ENCODE measurements at places on chromosomes 13 and 19.

- DNase-seq = no peak
Measured at GRCh38 chr13:46057256-46058015, 4.9 kb upstream of the ZC3H13 start.

- DNase-seq = no peak
Measured at GRCh38 chr13:48448285-48448958, 35.5 kb upstream of the LPAR6 start.

DNA sequence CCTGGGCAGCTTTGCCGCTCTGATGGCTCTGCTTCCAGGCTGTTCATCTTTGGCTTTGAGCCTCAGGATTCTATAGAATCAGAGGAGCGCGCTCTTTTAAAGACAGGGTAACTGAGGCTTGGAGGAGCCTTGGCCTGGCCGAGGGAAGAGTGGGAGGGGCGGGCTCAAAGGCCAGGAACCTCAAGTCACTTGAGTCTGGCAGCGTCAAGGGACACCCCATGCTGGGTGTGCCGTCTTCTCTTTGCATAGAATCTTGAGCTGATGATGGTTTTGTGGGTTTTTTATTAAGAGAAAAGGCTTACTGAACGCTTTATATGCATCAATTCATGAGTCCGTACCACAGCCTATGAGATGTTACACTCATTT, 1.1 kb downstream of the PGLS start:
- DNase-seq = no peak

DNA sequence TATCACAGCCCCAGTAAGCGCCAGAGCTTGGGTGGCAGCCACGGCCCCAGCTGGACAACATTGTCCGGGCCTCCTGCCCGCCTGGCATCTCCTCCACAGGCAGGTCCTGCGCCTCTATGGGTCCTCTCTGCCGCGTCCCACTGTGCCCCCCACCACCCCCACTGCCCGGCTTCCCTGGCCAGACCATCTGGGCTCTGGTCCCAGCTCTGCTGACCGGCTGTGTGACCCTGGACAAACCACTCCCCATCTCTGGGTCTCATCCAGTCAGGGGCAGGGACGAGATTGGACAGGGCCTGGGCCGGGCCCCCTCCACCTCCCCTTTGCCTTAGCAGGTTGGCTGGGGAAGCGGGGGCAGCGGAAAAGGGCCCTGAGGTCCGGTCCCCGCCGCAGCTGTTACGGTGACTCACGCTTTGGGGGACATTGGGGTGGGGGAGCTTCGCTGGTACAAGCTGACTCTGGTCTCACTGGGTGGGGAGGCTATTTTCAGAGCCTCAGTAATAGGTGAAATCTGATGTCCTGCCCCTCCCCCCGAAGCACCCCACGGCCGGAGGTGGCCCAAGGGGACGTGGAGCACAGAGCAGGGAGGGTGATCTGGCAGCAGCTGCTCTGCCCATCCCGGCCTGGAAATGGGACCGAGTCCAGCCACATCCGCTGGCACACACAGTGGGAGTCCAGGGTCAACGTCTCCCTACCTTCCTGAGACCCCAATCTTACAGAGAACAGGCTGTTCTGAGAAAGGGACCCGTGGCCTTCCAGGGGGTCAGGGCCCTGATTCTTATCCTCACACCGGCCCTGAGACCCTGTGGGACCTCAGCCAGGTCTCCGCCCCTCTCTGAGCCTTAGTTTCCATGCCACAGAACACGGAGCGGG, 9.1 kb downstream of the NFIC start:
- DNase-seq = no peak

DNA sequence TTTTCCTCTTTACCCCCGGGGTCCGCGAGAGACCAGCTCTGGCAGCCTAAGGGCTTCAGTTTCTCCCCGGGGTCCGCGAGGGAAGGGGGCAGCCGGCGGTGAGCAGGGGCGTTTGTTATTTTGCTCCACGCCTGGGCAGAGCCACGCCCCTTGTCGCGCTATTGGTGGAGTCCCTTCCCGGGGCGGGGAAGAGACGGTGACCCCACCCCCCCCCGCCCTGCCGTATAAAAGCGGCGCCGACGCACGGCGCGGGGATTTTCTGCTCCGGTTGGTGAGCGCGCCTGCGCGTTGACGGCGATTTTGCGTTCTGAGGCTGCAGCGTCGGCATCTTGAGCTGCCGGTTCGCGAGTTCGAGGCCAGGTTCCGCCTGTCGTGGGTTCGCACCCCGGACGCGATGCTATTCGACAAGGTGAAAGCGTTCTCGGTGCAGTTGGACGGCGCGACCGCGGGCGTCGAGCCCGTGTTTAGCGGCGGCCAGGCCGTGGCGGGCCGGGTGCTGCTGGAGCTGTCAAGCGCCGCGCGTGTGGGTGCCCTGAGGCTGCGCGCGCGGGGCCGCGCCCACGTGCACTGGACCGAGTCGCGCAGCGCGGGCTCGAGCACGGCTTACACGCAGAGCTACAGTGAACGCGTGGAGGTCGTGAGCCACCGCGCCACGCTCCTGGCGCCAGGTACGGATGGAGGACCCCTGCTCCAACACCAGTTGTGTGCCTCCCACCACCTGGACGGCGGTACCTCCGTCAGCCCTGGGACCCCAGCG, at the start of gene ARRDC2:
Gene ARRDC2, plus strand, starts transcription at position 254 of the 757 bp plus-strand sequence. Its CDS starts 141 bp downstream, at position 395.
- peak; percentile 93 for DNase-seq

GRCh38 chr13:110410936-110411687, 104.0 kb downstream of the COL4A2 start:
- no peak for DNase-seq

GRCh38 chr13:99057310-99057975, 79.6 kb upstream of the DOCK9 start:
- no peak for DNase-seq

GRCh38 chr19:2578391-2578890, 102.5 kb downstream of the GADD45B start:
- no peak for DNase-seq

- no peak for DNase-seq
Measured at GRCh38 chr19:2529473-2529918, 53.6 kb downstream of the GADD45B start.

GRCh38 chr13:92807353-92807752, 419.3 kb upstream of the GPC6 start:
- DNase-seq = no peak

GRCh38 chr19:582497-583197, 7.0 kb upstream of the HCN2 start:
- no peak for DNase-seq

DNA sequence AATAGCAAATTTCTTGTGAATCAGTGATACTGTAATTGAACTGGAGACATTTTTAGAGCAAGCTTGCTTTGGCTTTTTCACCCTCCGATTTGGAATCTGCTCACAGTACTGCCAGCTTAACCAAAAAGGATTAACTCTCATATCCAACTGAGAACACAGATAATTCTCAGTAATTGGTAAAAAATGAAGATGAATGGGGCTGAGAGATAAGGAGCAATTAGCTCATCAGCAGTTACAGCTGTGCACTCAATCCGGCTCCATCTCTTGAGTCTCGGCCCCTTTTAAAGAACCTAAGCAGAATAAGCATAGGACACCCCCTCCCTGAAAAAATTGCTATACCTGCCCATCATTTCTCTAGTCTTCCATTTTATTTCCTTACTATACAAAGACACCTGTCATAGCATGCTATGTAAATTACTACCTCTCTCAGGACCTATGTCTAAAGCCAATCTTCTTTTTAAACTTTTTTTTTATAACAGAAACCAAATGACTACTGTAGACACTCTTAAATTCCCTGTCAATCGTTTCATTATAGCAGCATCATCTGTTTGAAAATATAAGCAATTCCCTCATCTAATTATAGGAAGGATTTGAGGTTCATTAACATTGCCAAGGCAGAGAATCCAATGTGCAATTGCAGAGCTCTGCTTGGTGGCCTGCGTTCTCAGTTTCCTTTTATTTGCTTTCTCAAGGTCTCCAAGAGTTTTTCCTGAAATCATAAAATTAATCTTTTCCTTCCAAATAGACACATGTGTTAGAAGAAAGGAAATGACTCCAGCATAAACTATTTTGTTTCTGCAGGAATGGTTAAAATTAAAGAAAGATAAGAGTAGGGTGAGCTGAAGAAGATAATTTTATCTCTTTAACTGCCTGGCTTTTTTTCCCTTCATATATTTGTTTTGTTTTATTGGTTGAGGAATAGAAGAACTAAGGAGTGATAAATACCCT, 242.1 kb downstream of the DACH1 start:
- no peak for DNase-seq

GRCh38 chr19:6590827-6591319, at the start of gene CD70:
CD70 (minus strand) TSS chr19:6591150; CDS start chr19:6591002, 148 bp downstream.
- peak; percentile 59 for DNase-seq

GRCh38 chr13:57635541-57636085, 4.1 kb downstream of the PCDH17 start:
- DNase-seq = no peak

DNA sequence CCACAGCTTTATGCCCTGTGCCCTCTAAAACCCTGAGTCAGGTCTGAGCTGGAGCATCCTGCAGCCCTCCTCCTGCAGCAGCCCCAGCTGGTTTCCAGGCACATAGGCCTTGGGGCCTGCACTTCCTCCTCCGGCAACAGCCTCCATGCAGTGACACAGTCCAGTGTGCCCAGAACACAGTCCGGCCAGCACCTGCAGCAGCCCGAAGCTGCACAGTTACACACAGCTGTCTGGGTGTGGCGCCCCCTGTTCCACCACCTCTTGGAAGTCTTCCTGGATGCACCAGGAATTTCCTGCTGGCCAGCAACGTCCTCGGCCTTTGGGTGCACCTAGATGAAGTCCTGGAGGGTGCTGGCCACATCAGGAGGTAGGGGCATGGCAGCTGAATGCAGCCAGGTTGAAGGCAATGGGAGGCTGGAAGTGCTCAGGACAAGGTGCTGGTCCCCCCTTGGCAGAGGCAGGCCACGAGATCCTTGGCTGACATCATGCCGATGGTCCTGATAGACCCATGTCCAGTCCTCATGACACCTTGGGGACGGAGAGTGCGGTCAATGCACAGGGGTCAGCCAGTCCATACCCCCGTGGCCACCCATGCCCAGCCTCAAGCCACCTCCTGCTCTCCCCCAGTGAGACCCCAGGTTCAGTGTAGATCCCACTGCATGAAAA, 27.1 kb upstream of the PARP4 start:
- DNase-seq = no peak

- DNase-seq = no peak
Measured at GRCh38 chr13:43883631-43884030, 3.9 kb downstream of the LACC1 start.

GRCh38 chr19:58409010-58409790, 751 bp downstream of the ZNF584 start:
- no peak for DNase-seq

GRCh38 chr19:43812688-43813087, 10.4 kb upstream of the LYPD5 start:
- no peak for DNase-seq

DNA sequence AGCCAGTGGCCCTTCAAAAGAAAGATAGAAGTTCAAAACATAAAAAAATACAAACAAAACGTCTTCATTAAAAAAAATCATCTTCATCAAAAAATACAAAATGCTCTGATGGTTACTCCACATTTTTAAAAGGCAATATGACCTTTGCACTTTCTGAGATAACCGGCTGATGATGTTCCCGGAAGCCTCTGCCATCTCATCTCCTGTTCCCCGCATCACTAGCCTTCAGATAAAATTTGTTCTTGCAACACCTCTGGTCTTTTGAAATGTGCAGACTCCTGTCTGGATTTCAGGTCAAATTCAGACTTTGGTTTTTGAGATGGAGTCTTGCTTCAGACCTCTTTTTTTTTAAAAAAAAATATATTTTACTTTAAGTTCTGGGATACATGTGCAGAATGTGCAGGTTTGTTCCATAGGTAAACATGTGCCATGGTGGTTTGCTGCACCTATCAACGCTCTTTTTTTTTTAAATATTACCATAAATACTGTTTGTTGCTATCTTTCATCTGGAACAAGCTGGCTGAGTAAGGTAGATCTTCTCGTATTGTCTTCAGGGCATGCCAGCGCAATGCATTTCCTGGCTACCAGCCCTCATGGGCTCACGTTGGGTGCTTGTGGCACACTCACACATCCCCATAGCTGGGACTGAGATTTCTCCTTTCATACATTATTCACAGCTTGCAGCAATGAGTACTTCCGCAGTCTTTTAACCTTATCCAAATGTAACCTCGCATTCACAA, 418.9 kb upstream of the ARGLU1 start:
- DNase-seq = no peak

DNA sequence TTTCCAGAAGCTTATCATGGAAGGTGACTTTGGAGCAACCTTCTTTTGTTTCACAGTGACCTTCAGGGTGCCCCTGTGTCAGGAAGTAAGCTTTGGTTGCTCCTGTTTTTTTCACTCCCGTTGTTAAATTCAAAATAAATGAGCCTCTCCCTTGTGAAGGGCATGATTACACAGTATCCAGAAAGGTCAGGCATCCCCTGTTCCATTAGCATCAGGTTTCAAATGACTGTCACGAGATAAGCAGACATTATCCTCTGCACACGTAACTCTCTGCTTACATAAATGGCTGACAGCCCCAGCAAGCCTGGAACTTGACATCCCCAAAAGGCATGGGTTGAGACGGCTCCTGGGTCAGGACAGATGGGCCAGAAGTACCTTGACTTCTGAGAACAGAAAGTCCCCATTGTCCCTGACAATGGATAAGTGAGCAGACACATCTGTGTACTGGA, 52.0 kb downstream of the RAB20 start:
- no peak for DNase-seq

DNA sequence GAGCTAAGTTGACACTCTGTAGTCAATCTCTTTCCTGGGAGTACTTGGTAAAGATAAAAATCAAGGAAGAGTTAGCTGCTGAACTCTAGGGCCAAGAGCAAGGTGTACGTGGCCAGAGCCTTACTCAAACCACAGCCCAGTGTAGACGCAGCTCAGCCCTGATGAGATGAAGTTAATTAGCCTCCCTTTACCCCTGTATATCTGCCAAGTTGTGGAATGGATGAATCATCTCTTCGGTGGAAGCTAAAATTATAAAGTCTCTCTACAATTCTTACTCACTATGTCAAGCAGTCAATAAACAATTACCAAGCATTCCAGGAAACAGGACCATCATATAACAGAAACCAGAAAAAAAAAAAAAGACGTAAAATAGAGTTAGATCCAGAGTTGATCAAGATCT, 146.9 kb upstream of the UFM1 start:
- no peak for DNase-seq

DNA sequence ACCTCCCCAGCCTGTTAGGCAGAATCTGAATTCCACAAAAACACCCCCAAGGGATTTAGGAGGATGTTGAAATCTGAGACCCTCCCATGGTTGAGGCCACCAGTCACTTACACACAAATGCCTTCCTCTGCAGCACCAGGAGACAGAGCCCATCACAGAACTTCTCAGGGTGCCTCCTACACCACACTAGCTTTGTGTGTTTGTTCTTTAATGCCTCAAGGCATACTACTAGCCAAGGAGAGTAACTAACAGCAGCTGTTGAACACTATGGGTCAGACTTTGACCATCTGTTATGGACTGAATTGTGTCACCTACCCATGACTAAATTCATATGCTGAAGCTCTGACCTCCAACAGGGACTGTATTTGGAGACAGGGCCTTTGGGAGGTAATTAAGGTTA, 9.5 kb upstream of the MED26 start:
- DNase-seq = no peak

GRCh38 chr13:112669881-112670499, 19.8 kb upstream of the ATP11A start:
- DNase-seq = no peak

GRCh38 chr19:48651683-48652048, 5.7 kb upstream of the CA11 start:
- DNase-seq = no peak

- DNase-seq = no peak
Measured at GRCh38 chr19:38655148-38655824, 7.8 kb downstream of the ACTN4 start.

GRCh38 chr13:70714993-70715392, 606.7 kb upstream of the KLHL1 start:
- DNase-seq = no peak

- no peak for DNase-seq
Measured at GRCh38 chr19:23528376-23528775, 133.1 kb upstream of the ZNF91 start.

- peak; percentile 62 for DNase-seq
Measured at GRCh38 chr13:48526286-48526685, 6.6 kb downstream of the RCBTB2 start.

All from CD4-positive, alpha-beta T cell treated with Interleukin-4 for 1 hour (primary cell).